GM19239 (cell line): ENCODE measurements at places on chromosomes 2 and 18.

GRCh38 chr2:62185475-62186155 lies 10.3 kb upstream of the B3GNT2 start:
- DNase-seq: no peak

- DNase-seq: no peak
Measured at GRCh38 chr2:126730655-126731054, 74.7 kb downstream of the GYPC start.

DNA sequence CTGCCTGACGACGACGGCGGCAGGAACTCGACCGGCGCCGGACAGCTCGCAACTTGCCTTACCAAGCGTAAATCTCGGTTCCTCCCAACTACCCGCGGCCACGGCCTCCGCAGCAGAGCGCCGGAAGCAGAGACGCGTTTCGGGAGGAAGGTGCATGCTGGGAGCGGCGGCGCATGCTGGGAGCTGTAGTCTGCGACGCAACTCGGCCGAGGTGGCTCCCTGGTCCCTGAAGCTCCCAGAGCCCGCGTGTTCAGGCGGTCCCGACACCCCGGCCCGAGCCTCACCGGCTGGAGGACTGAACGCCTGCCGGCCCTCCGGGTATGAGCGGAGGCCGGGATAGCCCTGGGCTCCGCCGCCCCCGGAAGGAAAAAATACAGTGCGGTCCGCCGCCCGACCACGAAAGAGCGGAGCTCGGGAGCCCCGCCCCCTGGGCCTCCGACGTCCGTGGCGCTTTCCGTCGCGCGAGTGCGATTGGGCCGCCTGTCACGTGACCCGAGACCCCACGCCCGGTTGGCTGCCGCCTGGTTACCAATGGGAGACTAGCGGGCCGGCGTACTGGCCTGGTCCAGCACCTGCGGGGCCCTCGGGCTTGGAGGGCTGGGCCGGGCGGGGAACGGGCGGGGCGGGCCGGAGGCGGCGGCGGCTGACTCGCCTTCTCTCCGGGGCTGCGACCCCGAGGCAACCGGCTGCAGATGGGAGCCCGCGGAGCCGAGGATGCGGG lies at the start of gene CAPN10:
TSS of gene CAPN10 (plus strand) at position 537 of the 721 bp plus-strand sequence. CDS start at position 715, 178 bp downstream.
- DNase-seq: peak; percentile 94

- DNase-seq: no peak
Measured at GRCh38 chr2:54479424-54479823, 23.3 kb downstream of the SPTBN1 start.

DNA sequence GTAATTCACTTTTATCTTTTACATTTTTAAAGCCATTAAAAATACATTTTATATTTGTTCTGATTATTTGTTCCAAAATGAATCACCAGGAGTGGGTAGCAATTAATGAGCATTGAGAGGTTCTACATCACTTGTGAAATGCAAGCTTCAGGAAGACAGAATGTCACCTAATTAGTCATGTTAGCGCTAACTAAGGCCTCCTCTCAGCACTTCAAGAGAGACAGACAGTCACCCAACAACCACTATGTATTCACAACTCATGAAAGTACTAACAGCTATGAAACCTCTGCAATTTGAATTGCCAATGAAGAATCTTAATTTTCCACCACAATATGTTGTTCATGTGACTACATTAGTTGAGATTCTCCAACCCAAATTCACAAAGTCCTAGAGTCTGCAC lies 611.0 kb downstream of the KCNJ3 start:
- DNase-seq: no peak

GRCh38 chr2:3488855-3489763 lies 30.2 kb downstream of the ADI1 start:
- DNase-seq: no peak

DNA sequence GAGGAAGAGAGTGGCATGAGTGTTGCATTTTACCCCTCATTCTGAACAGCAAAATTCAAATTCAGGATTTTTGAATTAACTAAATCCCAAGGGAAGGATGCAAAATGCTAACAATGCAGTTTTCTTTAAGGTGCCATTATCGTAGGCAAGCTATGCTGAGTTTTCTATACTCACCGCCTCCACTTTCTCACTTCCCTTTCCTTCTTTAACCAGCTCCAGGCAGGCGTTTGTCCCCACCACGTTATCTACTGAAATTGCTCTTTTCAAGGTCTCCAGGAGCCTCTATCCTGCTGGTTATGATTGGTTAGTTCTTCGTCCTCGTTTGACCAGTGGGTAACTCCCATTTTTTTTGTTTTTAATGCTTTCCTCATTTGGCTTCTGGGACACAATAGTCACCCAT lies 1.8 kb upstream of the CPO start:
- no peak for DNase-seq

DNA sequence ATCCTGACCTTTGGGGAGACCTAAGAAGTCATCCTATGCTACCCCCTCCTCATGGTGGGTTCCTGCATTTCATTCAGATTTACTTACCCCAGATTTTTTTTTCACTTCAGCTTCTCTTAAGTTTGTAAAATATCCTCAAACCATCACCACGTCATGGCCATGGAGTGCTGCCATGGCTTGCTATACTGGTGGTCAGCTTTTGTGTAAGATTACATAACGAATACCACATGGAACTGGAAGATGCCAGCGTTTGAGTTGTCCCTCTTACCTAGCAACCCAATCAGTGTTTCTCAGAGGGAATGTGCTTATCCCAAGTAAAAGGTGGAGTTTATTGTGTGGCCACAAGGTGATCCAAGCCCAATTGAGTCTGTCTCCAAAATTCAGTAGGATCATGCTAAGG lies 148.6 kb upstream of the ALPP start:
- no peak for DNase-seq

DNA sequence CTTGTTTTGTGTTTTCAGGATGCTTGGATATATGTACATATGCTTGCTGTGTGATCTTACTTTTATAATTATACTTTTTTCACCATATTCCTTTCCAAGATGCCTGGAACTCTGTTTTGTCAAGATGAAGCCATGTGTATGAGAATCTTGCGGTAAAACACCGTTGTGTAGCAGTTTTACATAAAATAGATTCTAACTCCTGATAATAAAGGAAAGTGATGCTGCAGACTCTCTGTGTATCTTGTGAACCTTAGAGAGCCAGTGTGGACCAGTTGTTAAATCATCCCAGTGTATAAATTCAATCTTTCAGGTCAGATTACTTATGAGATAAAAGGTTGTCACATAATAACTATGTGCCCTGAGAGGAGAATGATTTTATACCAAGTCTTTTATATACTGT lies 12.5 kb upstream of the ITGA4 start:
- no peak for DNase-seq

DNA sequence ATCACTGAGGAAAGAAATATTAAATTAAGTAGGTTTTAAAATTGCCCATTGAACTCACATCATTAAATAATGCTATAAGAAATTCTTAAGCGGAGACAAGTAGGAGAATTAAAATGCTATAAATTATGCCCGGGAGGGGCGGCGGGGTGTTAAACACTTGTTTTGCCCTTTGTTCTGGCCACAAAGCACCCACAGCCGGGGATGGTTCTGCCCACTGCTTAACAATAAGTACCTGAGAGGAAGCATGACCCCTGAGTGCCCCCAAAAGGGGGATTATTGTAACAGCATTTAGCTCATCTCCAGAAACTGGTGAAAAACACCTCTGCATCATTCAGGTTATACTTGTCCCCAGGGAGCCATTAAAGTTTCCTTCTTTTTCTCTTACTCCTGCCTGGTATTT lies 332.7 kb upstream of the POU3F3 start:
- no peak for DNase-seq

DNA sequence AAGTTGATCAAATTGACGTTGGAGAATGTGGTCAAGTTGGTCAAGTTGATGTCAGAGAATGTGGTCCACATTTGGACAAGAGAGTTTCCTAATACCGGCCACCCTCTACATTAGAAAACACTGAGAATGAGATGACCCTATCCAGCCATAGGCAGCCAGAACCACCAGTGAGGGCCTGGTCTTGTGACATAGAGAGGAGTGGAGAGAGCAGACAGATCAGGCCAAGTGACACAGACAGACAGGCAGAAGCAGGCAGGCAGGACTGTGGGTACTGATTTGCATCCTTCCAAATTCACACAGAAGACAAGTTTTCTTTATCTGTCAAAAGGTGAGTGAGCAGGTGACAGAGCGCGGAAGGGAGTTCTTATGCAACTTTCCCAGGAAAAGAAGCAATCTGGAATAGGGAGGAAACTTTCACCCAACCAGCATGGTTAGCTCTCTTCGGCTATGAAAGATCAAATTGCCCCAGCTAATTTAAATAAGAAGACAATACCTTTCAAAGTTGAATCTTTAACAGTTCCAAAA lies 109.1 kb upstream of the PID1 start:
- no peak for DNase-seq

DNA sequence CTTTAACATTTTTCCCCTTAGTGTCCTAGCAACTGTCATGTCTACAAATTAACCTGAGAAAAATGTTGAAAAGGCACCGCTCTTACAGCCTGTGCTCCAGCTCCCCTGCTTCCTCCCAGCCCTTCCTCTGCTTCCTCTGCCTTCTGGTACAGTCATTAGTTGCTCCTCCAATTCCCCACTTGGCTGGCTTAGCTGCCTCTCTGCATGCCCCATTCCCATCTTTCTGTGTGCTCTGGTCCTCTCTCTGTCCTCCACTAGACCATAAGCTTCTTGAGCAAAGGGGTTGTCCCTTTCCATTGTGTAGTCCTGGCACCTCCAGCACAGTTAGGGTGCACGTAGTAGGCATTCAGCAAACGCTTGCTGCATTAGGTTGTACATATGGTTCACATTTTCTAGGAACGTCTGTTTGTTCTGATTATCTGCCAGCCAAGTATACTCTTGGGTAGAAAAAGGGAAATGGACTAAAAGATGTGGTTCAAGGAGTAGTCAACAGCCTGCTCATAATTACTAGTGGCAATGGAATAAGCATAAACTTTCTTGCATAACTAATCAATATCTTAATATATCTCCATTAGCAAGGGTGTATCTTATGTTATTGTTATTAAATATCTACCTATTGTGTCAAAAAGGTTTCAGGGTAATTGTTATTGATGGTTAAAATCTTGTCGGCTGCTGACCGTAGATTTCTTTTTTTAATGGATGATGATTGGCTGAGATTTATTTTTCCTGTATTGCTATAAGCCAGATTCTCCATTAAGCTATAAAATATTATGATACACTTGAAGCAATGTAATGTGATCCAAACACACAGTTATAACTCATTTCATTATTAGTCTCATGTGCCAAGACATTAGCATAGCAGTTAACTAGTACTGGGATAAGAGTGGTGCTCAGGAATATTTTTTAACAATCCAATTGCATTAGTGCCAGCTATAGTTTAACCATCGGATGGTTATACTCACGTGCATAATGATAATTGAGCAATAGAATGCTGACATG lies 340.1 kb downstream of the SLC4A3 start:
- DNase-seq: no peak

- no peak for DNase-seq
Measured at GRCh38 chr2:10400002-10400401, 48.1 kb downstream of the ODC1 start.

DNA sequence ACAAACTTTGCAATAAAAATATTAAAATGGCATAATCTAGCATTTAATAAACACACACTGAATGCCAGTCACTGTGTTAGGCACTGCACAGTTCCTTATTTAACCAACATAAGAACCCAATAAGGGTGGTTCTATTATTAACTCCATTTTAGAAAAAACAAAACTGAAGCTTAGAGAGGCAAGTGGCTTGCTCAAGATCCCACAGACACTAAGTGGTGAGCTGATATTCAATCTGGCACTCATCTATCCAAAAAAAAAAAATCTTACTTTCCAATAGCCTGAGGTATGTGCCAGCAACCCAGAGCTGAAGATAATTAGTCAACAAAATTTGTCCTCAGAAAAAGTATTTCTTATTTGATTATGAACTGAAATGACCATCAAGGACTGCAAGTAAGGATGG lies 799 bp downstream of the CYTIP start:
- DNase-seq: no peak

DNA sequence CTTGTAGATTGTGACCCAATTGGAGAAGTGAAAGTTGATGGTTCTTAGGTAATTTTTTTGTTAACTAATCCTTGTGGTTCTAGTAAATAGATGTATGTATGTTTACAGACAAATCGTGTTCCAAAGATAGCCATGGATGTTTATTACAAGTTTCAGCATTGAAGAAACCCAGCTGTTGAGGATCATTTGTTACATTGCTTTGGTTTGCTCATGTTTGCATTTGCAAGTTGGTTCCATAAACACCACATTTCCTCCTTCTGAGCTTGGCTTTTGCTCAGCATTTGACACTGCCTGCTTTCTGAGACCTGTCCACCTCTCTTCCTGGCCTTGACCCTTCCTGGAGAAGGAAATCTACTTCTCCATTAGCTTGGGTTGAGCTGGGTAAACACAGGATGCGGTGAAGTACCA lies 1.8 kb upstream of the CCDC68 start:
- no peak for DNase-seq

DNA sequence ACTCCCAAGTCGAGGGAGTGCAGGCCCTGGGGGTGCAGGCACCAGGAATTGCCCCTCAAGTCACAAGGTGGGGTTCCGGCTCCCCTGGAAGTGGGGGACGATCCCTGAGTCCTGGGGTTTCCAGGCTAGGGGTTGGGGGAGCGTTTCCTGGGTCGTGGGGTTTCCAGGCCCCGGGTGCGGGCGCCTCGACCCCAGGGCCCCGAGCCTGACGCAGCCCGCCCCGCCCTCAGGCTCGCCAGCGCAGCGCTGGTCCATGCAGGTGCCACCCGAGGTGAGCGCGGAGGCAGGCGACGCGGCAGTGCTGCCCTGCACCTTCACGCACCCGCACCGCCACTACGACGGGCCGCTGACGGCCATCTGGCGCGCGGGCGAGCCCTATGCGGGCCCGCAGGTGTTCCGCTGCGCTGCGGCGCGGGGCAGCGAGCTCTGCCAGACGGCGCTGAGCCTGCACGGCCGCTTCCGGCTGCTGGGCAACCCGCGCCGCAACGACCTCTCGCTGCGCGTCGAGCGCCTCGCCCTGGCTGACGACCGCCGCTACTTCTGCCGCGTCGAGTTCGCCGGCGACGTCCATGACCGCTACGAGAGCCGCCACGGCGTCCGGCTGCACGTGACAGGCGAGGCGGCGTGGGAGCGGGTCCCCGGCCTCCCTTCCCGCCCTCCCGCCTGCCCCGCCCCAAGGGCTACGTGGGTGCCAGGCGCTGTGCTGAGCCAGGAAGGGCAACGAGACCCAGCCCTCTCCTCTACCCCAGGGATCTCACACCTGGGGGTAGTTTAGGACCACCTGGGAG lies 12.0 kb downstream of the SIGLEC15 start:
- DNase-seq: no peak

DNA sequence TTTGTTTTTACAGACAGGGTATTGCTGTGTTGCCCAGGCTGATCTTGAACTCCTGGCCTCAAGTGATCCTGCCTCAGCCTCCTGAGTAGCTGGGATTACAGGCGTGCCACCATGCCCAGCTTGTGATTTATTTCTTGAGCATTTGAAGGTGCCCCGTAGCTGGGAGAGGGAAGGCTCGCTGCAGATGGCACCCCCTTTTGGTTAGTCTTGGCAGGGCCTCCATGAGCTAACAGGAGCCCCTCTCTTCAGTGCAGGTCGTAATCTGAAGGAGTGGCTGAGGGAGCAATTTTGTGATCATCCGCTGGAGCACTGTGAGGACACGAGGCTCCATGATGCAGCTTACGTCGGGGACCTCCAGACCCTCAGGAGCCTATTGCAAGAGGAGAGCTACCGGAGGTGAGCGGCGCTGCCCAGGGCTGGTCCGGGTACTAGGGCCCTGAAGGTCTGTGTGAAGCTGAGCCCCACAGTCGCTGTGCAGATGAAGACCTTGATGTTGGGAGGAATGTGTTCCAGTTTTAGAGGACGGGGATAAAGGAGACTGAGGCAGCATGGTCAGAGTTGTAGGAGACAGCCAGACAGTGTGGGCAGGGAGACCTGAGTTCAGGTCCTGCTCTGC lies 6.7 kb downstream of the ASB1 start:
- DNase-seq: no peak
